ENCODE measurements at places on chromosomes 5 and 9.

GRCh38 chr5:135430135-135430437, 17.1 kb downstream of the DCANP1 start:
- DNase-seq = no peak

GRCh38 chr9:84846906-84847305, 177.4 kb downstream of the NTRK2 start:
- DNase-seq = no peak

DNA sequence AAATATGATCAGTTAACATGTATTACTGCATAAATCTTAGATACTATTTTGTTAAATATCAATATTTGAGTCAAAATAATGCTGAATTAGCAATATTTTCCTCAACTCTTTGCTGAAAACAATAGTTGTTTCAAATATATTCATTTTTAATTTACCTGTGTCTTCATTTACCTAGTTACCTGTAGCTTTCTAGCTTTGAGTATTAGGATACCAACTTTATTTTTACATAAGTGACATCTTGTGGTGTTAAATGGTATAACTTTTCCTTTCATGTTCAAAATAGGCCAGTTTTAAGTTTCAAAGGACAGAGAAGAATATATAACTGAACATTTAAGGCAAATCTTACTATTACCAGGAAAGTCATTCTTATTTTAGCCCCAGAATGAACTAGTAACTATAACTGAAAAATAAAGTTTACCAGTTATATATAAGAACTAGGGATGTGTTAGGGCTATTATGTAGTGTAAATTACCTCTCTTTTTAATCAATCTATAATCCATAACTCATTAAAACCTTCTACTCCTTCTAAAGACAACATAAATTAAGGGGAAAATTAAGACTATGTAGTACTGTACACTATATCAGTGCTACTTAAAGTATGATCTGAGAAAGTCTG, 25.3 kb downstream of the AP3B1 start:
- no peak for DNase-seq

GRCh38 chr5:174340226-174340625, 294.7 kb downstream of the NSG2 start:
- DNase-seq = no peak

DNA sequence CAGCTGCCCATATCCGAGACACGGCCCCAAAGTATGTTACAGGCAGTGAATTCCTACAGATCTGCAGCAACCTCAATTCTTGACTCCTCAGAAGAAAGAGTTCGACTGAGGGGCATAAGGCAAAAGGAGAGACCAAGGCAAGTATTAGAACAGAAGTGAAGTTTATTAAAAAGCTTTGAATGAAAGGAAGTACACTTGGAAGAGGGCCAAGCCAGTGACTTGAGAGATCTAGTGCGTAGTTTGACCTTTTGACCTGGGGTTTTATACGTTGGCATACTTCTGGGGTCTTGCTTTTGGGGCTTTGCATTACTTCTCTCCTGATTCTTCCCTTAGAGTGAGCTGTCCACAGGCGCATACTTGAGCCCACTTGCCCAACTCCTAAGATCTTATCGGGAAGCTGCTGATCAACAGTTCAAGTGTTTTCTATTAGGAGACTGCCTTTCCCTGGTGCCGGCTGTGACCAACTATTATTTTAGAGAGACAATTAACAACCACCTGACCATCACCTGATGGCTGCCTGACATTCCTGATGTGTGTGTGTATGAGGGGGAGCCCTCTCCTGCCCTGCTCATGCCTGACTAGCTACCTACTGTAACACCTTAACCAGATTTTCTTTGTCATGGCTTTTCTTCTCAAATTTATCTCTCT, 1.5 kb upstream of the DEPDC1B start:
- no peak for DNase-seq

DNA sequence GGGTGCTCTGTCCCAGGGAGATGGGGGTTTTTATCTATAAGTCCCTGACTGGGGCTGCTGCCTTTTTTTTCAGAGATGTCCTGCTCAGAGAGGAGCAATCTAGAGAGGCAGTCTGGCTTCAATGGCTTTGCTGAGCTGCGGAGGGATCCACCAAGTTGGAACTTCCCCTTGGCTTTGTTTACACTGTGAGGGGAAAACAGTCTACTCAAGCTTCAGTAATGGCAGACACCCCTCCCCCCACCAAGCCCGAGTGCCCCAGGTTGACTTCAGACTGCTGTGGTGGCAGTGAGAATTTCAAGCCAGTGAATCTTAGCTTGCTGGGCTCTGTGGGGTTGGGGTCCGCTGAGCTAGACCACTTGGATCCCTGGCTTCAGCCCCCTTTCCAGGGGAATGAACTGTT, 375.8 kb downstream of the RAB3C start:
- DNase-seq = no peak

- DNase-seq = no peak
These were observed 36.2 kb downstream of the SLC36A1 start for GRCh38 chr5:151483647-151484046.

- DNase-seq = no peak
These were observed 301.6 kb downstream of the NR3C1 start for GRCh38 chr5:143101725-143102386.

DNA sequence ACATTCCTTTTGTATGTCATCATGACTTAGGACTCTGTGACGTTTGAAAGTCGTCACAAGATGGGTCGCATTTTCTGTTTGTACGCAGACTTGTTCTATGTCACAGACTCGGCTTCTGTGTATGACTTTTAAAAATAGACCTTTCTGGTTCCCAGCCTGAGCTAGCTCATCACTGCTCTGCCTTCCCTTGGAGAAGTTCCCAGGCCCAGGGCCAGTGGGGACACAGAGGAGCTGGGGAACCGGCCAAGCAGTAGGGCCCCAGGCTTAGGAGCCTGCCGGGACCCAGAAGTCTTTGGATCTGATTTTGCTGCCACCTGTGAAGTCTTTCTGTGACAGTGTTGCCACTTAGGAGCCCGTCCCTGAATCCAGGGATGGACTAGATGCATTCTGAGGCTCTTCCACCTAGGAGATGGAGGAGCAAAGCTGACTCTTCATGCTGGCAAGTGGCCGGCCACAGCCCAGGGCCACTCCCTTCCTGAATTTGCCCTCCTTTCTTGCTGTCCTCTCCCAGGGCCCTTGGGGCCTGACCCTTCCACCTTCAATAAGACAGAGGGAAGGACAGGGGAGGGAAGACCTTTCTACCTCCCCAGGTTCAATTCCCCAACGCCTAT, 18.1 kb upstream of the UBE2QL1 start:
- no peak for DNase-seq

DNA sequence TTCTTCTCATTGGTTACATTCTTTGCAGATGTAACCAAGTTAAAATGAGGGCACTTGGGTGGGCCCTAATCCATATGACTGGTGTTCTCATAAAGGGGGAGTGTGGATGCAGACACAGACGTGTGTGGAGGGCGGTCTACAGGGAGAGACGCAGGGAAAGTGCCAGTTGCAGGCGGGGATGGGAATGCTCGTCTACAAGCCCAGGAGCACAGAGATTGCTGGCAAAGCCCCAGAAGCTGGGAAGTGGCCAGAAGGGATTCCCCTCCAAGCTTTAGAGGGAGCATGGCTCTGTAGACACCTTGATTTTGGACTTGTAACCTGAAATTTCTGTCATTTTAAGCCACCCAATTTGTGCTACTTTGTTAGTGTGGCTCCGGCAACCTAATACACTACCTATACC, 96.8 kb upstream of the CTSL start:
- DNase-seq = no peak

DNA sequence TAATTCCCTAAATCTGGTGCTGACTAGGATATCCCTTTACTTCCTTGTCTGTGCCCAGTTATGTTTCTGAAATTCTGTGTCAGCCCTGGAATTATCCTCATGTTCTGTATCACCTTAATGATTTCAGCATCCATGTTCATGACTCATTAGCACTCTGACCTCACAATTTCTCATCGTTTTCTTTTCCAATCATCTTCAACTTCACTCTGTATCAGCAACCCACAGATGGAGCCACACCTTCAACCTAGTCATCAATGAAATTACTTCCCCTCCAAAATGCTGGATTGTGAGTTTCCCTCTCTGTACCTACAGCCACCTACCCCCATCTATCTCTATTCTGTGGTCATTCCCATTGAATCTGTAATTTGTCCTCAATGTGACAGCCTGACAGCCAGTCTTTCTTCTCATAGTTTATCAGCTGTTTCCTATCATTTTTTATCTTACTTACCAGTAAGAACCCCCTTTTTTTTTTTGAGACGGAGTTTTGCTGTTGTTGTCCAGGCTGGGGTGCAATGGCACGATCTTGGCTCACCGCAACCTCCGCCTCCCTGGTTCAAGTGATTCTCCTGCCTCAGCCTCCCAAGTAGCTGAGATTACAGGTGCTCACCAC, 3.1 kb upstream of the IL6ST start:
- DNase-seq = no peak

DNA sequence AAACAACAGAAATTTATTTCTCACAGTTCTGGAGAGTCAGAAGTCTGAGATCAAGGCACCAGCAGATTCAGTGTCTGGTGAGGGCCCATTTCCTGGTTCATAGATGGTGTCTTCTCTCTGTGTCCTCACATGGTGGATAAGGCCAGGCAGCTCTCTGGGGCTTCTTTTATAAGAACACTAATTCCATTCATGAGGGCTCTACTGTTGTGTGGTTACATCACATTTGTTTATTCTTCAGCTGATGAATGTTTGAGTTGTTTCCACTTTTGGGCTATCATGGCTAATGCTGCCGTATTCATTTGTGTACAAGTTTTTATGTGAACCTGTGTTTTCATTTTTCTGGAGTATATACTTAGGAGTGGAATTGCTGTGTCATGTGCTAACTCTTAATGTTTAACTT, 35.2 kb downstream of the DDX4 start:
- DNase-seq = no peak
